ENCODE measurements at places on chromosomes 7 and 10.

DNA sequence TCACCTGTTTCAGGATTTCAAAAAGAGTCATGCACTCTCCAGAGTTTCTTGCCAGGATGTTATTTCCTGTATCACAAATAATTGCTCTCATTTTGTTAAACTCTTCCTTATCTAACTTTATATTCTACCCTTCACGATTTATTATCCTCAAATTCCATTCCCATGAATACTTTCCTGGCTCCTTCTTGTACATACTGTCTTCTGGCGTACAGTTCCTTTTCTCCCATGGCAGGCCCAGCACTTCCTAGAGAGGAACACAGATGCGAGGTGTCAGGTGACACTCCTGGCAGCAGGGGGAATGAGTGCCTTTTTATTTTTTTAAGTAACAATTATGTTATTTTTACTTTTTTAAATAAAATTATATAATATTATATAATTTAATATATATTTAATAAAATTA lies 411.9 kb downstream of the TFEC start:
- no peak for DNase-seq

DNA sequence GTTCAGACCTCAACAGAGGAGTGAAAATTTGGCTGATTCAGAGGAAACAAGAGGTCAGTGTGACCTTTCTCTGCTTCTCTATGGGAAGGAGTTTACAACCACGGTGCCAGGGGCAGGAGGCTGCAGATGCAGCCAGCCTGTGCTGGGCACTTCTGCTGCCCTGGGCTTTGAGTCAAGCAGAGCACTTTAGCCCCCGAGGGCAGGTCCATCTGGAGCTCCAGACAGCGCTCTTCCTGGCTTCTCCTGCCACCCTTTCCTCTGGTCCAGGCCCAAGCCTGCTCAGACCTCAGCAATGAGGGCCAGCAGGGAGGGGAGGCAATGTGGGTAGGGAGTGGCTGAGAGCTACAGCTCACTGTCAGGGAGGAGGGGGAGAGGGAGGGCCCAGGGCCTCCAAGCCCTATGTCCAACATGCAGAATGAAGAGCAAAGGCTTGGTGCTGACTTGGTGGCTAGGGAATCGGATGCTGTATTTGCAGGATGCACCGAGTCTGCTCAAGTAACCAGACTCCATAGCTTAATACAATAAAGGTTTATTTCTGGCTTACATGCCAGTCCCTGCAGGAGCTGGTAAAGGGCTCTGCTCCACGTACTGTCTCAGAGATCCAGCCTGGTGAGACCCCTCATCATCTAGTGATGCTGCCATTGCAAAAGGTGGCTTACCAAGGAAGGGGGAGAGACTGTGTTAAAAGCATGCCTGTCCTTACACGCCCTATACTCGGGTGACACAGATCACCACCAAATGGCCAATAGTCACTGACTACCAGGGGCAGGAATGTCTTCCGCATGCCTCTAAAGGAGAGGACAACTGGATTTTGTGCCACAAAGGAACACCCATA lies 481.6 kb downstream of the RPS24 start:
- no peak for DNase-seq

- DNase-seq, result no peak
Measured at GRCh38 chr7:48176356-48176893, 5.2 kb downstream of the ABCA13 start.

DNA sequence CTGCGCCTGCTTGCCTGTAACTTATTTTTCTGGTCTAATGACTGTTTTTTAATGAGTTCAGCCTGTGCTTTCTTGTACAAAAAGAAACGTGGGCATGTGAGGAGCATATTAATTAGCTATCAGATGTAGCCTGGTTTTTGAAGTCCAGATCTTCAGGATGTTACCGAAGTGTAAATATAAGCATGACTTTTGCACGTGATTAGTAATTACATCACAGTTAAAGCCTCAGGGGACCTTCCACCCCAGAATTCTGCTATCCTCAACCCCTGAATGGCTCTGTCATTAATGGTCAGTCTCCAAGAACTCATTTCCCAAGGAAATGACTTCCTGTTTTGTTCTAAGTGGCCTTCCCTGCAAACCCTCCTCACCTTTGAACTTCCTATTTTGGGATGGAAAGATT lies 2.1 kb upstream of the PRXL2A start:
- no peak for DNase-seq

DNA sequence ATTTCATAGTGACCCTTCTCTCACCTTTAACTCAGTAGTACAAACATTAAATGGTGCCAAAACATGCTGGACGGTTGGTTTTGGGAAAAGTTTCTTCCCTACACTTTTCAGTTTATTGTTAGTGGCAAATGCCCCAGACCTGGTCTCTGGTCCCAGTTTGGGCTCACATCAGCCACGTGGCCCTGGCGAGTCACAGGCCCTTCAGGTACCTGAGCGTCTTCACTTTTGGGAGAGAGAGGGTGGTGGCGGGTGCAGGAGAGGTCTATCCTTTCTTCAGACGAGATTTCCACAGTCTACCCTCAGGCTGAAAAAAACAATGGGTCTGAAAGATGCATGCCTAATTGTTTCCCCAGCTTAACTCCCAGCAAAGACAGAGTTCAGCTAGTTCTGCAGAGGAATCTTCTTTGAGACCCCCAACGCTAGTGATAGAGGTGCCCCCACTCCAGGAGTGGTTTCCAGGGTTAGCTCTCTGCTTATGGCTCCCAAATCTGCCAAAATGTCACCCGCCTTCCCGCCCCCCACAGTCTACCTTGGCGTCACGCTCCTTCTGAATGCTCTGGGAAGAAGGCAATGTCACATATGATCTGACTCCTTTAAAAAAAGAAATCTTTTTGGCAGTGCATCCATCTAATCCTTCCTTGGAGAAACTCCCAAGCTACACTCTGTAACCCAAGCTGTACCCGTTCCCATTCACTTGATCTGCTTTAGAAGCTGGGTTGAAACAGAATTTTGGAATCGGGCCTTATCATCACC lies 384.8 kb upstream of the FOXK1 start:
- DNase-seq, result no peak

DNA sequence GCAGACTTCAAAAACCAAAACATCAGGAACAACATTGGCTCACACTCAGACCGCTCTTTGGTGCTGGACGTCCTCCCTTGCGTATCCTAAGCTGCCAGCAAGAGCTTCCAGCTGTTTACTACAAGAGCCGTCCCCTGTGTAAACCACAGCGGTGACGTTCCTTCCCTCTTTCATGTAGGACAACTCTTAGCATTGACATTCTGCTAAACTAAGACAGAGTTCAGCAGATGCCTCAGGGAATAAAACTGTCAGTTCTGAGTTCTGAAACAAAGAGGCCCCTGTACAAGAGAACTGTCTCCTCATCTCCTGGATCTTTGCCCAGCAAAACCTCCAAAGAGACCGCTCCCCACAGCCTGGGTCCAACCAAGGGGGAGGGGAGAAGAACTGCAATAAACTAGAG lies 57.8 kb upstream of the OPALIN start:
- DNase-seq, result no peak

DNA sequence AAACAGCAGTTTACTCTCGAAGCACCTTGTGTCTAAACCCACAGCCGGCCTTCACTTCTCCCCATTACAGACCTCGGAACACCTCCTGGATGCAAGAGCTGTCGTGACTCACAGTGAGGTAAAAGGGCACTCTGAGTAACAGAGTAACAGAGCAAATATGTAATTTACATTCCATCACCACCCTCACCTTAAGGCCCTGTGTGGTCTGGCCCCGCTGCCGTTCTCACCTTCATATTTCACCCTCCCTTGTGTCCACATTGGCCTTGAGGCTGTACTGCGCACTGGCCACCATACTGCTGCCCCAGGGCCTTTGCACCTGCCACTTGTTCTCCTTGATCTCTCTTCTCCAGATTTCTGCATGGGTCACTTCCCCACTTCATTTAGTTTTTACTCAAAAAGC lies 12.6 kb downstream of the FFAR4 start:
- no peak for DNase-seq

DNA sequence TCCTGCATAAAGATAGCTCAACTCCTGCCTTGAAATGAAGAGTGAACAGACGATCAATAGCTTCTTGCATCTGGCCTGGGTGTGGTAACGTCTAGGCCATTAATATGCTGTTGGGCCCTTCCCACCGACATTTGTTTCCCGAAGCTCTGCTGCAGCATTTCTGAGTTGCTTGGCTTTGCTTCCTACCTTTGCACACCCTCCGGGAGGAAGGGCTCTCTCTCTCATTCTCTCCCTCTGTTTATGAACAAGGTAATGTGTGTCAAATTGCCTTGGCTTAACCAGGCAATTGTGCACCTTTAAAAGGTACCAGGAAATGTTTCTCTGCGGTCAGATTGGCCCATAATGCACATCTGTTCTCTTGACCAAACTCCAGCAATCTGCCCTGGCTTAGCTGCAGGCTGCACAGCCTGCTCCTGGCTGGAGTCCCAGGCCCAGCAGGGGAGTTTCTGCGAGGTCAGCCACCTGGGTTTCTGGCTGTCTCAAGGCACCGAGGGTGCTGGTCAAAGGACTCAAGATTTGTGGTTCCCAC lies 223.7 kb downstream of the SNX10 start:
- DNase-seq, result no peak

GRCh38 chr7:103632005-103632639 lies 186.1 kb upstream of the SLC26A5 start:
- no peak for DNase-seq

Measured in activated T-cell treated with anti-CD3 and anti-CD28 coated beads, Interleukin-2, amount 50 U/mL, for 1 hour (primary cell).